ENCODE measurements at places on chromosomes 2 and 18. TPM values are rescaled to one million over a fixed set of nuclear protein-coding genes. Genes with fewer than 3 reads are reported as not detected.
A peak's percentile ranks its signal among the peaks of the same experiment; 100 is the strongest.

DNA sequence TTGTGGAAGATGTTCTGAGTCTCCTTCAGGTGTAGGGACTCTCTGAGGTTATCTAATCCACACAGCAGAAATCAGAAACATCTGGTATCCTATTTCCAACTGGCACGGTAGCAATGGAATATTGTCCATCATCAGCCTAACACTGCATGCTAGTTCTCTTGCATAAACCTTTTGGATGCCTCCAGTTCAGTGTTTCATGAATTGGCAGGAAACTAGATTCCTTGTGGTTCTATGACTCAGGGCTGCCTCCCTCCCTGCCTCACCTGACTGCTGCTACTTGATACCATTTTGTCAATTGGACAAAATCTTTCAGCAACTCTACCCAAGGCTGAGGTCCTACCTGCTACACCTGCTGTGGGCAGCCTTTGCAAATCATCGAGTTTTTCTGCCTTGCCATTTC is 130.9 kb downstream of the TPGS2 start:
- DNase-seq = peak; percentile 66

DNA sequence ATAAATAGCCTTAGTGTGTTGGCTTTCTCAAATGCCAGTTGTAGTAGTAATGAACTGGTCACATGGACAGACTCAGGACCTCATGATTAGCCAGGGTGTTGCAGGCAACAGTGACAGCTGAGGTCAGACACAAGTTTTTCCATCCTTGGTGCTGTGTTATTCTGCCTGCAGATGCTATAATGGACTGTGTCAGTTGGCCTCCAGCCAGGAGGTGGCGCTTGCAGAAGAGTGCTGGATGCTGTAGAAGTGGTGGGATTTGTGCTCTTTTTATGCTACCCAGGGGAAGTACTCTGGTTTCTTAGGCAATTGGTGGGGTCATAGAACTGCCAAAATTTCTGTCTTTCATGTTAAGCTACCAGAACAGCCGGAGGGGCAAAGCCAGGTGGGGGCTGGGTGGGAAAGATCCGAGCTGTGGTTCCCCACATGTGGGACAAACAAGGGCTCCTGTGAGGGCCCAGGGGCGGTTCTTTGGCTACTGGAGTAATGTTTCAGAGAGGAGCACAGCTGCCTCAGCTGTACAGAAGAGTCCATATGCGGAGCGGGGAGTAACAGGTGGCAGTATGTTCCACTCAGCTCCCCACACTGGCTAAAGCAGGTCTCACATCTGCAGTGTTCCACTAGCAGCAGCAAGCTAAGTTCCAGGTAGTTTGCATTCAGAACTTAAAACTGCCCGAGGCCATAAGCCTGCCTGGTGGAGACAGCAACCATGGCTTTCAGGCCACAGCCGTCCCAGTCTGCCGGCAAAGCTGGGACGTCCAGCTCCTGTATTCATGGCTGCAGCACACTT is 104.4 kb downstream of the GULP1 start:
- DNase-seq = no peak

GRCh38 chr2:174335254-174335987 is 667 bp downstream of the SP9 start:
- DNase-seq = no peak

DNA sequence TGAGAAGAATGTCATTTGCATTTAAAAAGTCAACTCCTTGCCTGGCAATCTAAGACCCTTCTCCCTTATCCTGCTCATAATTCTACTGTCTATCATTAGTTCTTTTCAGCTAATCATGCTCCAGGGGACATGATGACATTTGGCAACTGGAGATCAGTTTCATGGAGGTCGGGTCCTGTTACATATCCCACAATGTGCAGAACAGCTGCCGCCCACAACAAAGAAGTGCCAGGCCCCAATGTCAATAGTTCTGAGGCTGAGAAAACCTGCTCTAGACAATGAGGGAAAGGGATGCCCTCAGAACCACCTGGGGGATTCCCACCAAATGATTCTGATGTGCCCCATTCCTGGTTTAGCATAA is 53.4 kb upstream of the IL1RL1 start:
- DNase-seq = no peak

DSC3 gene
- total RNA-seq = 0.02 TPM
